ENCODE measurements at places on chromosomes 4 and X. TPM values are rescaled to one million over a fixed set of nuclear protein-coding genes. Genes with fewer than 3 reads are reported as not detected.

Gene SPANXA2
- total RNA-seq = not detected

Gene COX7B2
- not detected for total RNA-seq

Gene GABRG1
- not detected for total RNA-seq

Gene SHROOM4
- total RNA-seq = 2.2 TPM

Gene LNX1
- total RNA-seq = 11.1 TPM

Gene PDCL2
- total RNA-seq = not detected

Gene PRICKLE3
- 13.0 TPM for total RNA-seq

Gene MAML3
- 2.3 TPM for total RNA-seq

Gene PRAF2
- 16.6 TPM for total RNA-seq

Gene GC
- not detected for total RNA-seq

Gene ADGRL3
- 1.9 TPM for total RNA-seq

Gene USP46
- 12.8 TPM for total RNA-seq

Gene CPE
- 70.3 TPM for total RNA-seq

Gene PABPC4L
- total RNA-seq = 7.8 TPM

Gene CSAG2
- not detected for total RNA-seq

Gene MAGEC2
- total RNA-seq = not detected

Gene PLS3
- total RNA-seq = 229 TPM

Gene HELT
- total RNA-seq = not detected

Gene SYNPO2
- total RNA-seq = 68.6 TPM

Gene KLHL34
- total RNA-seq = not detected

Gene TSPAN5
- 81.8 TPM for total RNA-seq

Gene TLR1
- total RNA-seq = 1.5 TPM

Gene AGTR2
- total RNA-seq = not detected

Gene PABPC1L2A
- not detected for total RNA-seq

Gene NSUN7
- total RNA-seq = 0.73 TPM

Gene STATH
- not detected for total RNA-seq

Gene GLUD2
- 2.9 TPM for total RNA-seq

Gene JCHAIN
- 2.4 TPM for total RNA-seq

Gene IGFBP7
- total RNA-seq = 293 TPM

Gene REST
- total RNA-seq = 58.1 TPM

Gene CLGN
- 1.2 TPM for total RNA-seq

Gene POF1B
- total RNA-seq = not detected

Gene AMBN
- not detected for total RNA-seq

Gene ATP2B3
- total RNA-seq = 0.16 TPM

Gene TCEAL2
- total RNA-seq = 0.73 TPM

Gene SPIN4
- total RNA-seq = 5.2 TPM

Gene CACNA1F
- total RNA-seq = not detected

Gene TIMM8A
- total RNA-seq = 2.7 TPM

Gene SLC2A9
- total RNA-seq = 1.6 TPM

Gene RBMXL3
- total RNA-seq = not detected

Gene TMPRSS11B
- not detected for total RNA-seq

Gene CYP4V2
- 21.5 TPM for total RNA-seq

Gene PHOX2B
- total RNA-seq = not detected

Gene TMEM156
- not detected for total RNA-seq

Gene IL1RAPL2
- 0.12 TPM for total RNA-seq

All from hair follicle dermal papilla cell (primary cell).